IMR-90 (cell line): ENCODE measurements at places on chromosomes 1 and 21. TPM values are rescaled to one million over a fixed set of nuclear protein-coding genes. Genes with fewer than 3 reads are reported as not detected.

DNA sequence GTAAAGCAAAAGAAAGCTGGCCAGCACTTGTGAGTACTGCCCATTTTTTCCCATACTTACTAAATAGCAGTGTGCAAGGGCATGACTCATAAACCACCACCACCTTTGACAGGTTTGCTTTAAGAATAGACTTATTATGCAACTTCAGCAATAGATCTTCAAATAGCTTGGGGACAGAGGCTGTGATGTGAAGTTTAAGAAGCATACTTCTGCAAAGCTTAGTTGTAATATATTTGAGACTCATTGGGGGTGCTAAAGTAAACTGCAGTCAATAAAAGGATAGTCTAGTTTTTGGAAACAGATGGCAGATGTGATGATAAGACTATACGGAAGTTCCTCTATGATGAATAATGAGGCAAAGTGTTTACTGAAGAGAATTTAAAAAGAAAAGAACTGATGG is 210.0 kb downstream of the PLA2G4A start:
- DNase-seq: peak; percentile 61

Gene NKAIN1
- under 0.01 TPM in 2 replicates for total RNA-seq

DNA sequence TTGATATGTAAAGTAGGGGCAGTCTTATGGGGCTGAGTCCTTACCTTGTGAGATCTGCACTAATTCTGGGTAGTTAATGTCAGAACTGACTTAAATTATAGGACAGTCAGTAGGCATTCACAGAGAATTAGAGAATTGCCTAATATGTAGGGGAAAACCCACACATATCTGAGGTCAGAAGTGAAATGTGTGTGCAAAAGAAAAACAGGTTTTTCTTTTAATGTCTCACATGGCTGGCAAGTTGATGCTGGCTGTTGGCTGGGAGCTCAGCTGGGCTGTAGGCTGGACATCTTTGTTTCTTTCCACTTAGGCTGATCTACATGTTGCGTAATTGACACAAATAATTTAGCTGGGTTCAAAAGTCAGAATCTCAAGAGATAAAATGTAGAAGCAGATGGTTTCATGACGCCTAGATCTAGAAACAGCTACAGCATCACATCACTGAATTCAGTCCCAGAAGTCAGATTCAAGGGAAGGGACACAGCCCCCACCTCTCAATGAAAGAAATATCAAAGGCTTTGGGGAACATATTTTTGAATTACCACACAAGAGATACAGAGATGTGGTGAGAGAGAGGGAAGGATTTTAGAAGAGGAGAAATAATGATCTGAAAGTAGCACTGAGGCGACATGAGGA is 98.9 kb downstream of the TNFSF18 start:
- peak; percentile 91 for DNase-seq

Gene SLC22A15
- total RNA-seq: under 0.01 TPM in 2 replicates

DNA sequence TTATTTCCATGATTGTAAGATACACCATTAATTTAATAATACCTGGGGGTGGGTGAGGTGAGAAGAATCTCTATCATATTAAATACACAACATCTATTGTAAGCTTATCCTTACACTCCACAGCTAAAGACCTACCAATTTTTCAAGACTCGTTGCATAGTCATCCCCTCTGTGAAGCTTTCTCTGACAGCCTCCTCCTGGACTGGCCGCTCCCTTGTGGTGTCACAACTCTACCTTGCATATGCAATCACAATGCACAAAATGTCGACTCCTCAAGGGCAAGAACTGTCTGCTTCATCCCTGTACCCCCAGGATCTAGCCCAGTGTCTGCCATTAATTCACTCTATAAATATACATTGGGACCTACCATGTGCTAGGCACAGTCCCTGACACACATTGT is 2.4 kb upstream of the PTGFRN start:
- DNase-seq: no peak

Gene TNN
- not detected in 2 replicates for total RNA-seq

Gene DIO1
- not detected in 2 replicates for total RNA-seq

DNA sequence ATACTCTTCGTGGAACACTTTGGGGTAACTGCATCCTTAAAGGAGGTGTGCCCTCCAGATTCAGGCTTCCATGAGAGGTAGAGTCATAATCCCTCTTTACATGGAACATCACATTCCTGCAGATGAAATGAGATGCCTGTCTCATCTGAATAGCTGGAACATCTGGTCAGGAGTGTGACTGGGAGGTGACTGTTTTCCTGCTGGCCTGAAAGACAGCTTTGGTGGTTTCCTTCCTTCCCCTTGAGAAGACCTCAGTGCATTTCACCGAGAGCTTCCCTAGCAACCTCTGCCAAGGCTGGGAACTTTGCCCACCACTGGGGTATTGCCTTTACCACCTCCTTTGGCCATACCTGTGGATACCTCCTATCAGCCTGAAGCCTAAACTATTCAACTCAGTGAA is 46.7 kb upstream of the GUCA2A start:
- peak; percentile 69 for DNase-seq

Gene IRF6
- 1.9 and 2.9 TPM in 2 replicates for total RNA-seq

- DNase-seq: no peak
Observed at GRCh38 chr1:39474810-39475209, 16.6 kb upstream of the BMP8A start.

Gene A3GALT2
- total RNA-seq: not detected in 2 replicates

Gene INAVA
- under 0.01 TPM in 1 of 2 replicates, not detected in the other for total RNA-seq

Gene UTP25
- 17.2 and 17.4 TPM in 2 replicates for total RNA-seq

DNA sequence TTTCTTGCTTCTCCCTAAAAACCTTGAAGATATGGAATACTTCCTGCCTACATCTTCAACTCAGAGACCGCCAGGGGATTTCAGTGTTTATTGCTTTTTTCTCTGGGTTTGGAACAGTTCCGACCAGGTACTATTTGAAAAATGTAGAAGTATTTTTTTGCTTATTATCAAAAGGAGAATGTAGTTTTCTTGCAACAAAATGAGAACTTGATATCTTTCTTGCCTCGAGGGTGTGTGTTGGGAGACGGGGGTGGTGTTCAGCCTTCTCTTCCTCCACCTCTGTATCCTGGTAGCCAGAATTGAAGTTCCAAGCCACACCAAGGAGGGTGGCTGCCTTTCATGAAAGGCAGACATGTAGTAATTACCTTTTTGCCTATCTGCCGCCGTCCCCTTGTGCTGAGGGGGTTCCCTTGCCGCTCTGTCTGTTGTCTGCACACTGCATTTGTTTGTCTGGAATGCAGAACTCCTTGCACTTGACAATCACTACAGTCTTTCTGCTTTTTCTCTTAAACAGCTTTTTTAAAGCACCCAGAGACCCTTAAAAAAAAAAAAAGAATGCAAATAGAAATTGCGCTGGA is 212.1 kb downstream of the PBX1 start:
- peak; percentile 72 for DNase-seq
